ENCODE measurements at places on chromosomes 4 and X.

DNA sequence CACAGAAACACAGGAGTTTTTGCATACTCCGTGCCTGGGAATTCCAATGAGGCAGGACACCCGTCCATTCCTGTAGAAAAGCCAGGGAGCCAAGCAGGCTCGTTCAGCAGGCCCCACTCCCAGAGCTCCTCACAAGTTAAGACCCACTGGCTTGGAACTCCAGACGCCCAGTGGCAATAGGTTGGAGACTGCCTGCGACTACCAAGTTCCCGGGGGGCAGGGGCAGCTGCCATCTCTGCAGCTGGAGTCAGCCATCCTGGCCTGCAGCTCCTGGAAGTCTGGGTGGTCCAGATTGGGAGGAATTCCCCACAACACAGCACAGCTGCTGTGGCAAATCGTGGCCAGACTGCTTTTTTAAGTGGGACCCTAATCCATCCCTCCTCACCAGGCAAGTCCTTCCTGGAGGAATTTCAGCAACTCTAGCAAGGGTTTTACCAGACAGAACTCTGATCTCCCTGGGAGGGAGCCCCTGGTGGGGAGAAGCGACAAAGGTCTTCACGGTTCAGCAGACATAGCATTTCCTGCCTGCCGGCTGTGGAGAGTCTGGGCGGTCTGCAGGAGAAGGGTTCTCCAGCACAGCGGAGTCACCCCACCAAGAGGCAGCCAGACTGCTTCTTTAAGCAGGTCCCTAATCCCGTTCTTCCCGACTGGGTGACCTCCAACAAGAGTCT, 231.9 kb downstream of the STPG2 start:
- no peak for DNase-seq

GRCh38 chr4:38386005-38386551, 277.9 kb upstream of the KLF3 start:
- DNase-seq, result no peak

GRCh38 chr4:69073375-69073774, 22.9 kb upstream of the UGT2B7 start:
- DNase-seq, result no peak

DNA sequence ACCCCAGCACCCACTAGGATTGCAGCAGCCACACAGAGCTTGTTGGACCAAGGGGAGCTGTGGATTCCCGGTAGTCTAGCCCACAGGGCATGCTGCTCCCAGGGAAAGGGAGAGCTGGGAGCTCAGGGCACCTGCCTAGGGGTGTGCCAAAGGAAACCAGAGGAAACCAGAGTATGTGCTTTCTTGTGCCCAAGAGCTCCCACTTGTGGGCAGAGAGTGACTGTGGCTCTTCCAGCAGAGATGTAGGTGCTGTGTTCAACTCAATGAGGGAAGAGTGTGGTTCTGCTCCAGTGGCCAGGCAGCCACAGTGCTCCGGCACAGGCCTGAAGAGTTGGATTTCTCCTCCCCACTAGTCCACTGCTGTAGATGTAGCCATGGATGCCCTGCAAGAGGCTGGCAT, 1050.0 kb upstream of the INTU start:
- no peak for DNase-seq

DNA sequence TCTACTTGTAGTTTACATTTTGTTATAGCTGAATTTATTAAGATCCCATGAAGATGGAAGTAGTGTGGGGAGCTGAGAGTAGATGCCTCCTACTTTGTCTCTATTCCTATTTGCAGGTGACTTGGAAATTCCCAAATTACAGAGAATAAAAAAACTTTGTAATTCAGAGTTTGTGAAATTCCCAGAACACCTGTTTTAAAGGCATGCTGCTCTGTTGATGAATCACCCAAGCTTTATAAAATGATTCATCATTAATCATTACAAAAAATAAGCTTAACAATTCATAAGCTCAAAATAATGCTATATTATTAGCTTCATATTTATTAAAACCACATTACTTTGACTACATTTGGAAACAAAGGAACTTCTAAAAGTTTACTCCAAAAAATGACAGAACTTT, 856.3 kb downstream of the RPA4 start:
- DNase-seq, result no peak

DNA sequence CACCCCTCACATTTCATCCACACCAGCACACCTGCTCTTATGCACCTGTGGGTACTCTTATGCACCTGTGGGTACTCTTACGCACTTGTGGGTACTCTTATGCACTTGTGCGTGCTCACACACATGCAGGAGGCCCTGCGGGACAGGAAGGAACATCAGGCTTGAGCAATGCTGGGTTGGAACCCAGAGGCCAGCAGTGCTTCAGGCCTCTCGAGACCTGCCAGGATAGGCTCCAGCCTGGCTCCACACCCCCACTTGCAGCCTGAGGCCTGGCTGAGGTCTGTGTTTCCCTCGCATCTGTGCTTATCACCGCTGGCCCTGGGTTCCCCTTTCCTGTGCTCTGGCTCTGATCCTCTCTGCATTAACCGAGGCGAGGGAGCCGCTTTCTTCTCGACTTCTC, 34.7 kb downstream of the SORCS2 start:
- no peak for DNase-seq

- no peak for DNase-seq
Measured at GRCh38 chr4:36164900-36165630, 79.2 kb downstream of the ARAP2 start.

GRCh38 chr4:72077346-72077745, 45.5 kb downstream of the NPFFR2 start:
- no peak for DNase-seq

GRCh38 chr4:130163701-130164100, 1067.7 kb downstream of the C4orf33 start:
- DNase-seq, result no peak

GRCh38 chrX:125947501-125947900, 218.6 kb downstream of the DCAF12L2 start:
- no peak for DNase-seq

DNA sequence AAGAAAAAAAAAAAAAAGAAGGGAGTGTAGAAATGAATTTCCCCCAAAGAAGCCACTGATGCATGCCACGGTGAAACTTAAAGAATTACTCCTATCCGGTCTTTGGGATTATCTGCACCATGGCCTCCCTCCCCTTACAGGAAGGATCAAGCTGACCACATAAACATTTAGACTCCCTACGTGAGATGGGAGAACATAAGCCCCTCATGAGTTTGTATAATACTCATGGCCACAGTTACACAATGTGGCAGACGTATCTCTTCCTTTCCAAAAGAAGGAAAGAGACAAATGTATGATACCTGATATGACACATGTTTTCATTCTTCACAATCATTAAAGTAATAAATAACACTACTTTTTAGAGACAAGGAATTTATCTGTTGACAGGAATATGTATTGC, 3.3 kb upstream of the PTTG2 start:
- DNase-seq, result no peak

- no peak for DNase-seq
Measured at GRCh38 chrX:100379388-100379986, 30.6 kb downstream of the PCDH19 start.

DNA sequence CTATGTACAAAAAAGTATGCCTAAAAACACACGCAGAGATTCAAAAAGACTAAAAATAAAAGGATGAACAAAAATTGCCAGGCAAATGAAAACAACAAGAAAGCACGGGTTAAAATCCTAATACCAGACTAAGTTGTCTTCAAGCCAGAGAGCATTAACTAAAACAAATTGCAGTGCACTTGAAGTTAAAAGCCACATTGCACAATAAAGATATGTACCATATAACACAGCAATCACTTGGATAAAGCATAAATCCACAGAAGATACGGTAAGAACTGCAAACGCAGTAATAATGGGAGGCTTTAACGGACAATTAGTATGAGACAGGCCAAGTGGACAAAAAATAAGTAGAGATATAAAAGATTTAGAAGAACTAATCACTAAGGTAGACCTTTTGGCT, 14.9 kb downstream of the CCDC158 start:
- DNase-seq, result no peak

- no peak for DNase-seq
Measured at GRCh38 chrX:35665311-35665710, 132.8 kb upstream of the MAGEB16 start.
